ENCODE measurements at places on chromosomes 16 and 17.

- DNase-seq, result no peak
Measured at GRCh38 chr17:62823111-62823893, 15.2 kb upstream of the MARCHF10 start.

- DNase-seq, result peak; percentile 82
Measured at GRCh38 chr16:8621572-8622314, at the start of gene METTL22. TSS of gene METTL22 (plus strand) at chr16:8621698. CDS start at chr16:8625666, 3,968 bp downstream.

- DNase-seq, result no peak
Measured at GRCh38 chr16:62254847-62255246, 218.6 kb upstream of the CDH8 start.

DNA sequence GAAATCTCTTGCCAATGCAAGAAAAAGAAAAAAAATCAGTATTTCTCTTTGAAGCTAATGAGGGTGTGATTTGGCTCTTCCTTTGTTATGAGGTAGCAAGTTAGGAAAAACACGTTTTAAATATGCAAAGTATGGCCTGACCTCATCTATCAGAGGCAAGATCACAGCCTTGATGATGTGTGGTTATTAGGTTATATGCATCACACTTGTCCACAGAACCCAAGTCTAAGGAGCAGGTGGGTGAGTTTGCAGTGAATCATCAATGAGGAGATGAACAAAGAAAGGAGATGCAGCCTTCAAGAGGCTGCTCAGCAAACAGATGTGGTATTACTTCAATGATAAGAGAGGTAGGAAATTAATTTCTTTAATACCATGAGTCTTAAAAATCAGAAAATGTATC, 594.8 kb upstream of the CDH5 start:
- DNase-seq, result no peak

DNA sequence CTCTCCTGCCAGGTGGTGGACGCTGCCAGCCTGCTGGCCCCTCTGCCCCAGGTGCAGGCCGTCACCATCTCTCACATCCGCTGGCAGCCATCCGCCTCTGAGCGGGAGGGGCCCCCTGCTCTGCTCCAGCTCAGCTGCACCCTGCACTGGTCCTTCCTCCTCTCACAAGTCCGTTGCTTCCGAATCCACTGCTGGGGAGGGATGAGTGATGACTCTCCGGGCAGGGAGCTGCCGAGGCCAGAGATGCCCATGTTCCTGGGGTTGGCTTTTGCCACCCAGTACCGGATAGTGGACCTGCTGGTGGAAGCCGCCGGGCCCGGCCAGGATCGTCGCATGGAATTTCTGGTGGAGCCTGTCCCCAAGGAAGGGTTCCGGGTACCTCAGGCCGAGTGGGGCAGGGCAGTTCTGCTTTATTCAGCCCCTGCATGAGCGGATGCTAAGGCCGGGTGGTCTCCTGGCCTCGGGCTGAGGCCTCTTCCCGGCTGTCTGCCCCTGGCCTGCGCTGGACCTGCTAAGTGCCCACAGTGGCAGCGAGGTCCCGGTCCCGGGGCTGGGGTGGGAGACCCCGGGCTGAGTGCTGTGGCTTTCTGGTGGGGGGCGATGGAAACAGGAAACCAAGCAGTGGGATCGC, 11.4 kb downstream of the ENGASE start:
- DNase-seq, result no peak

DNA sequence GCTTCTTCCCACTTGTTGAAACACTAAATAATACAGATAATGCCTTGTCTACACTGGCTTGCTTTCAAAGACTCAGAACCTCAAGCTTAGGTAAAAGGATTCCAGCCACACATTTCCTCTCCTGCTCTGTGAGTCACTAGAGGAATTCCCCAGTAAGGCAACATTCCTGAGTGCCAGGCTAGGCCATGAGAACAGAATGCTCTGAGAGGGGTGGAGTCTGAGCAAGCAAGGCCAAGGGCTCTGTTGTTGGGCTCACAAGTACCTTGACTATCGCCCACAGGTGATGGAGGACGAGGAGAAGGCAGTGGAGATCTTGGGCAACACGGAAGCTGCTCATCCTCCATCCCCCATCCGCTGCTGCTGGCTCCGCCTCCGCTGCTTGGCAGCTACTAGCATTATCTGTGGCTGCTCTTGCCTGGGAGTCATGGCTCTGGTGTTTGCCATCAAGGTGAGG, 6.7 kb upstream of the PHKG2 start:
- no peak for DNase-seq
